HAP-1 (cell line): ENCODE measurements at places on chromosomes 7 and 10.

DNA sequence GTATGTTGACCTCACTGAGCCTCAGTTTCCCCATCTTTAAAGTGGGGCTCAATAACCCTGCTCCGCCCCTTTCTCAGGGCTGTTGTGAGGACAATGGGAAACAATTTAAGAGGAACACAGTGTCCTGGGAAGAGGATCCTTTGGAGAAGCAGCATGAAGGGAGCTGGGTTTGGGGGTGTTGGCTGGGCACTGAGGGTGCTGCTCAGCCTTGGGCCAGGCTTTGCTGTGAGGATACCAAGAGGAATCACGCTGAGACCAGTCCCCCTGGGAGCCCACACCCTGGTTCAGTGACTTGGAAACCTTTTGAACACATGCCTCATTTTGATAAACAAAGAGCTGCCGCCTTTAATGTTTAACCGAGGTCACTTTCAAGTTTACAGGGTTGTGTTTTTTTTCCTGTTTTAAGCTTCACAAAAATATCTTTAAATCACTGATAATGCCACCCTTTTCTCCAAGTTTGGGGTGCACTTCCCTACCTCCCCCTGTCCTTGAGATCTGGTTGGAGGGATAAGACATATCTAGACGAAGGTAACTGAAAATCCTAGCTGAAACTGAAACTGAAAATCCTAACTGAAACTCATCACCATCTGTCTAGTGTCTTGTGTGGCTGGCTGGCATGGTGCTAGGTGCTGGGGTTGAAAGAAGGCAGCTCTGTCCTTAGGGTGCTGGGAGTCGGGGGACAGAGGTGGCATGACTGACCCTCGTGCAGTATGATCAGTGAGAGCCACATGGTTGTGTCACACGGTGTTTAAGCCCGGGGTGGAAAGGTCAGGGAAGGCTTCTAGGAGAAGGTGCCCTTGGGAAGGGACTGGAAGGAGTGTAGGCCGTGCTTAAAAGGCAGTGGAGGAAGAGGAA lies 27.7 kb downstream of the ZNF775 start:
- no peak for DNase-seq

DNA sequence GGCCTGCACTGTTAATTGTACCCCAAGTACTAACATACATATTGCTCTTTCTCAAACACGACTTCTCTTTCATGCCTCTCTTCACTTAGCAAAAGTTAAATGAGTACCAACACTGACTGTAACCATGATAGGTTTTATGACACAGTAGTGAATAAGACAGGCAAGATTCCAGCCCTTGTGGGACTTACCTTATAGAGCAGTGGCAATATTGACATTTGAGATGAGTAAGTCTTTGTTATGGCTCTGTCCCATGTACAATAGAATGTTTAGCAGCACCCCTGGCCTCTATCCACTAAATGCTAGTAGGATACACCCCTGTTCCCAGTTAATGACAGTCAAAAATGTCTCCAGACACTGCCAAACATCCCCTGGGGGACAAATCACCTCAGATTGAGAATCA lies 11.9 kb upstream of the COL1A2 start:
- DNase-seq: no peak

GRCh38 chr10:26540601-26541000 lies 102.5 kb downstream of the APBB1IP start:
- no peak for DNase-seq

DNA sequence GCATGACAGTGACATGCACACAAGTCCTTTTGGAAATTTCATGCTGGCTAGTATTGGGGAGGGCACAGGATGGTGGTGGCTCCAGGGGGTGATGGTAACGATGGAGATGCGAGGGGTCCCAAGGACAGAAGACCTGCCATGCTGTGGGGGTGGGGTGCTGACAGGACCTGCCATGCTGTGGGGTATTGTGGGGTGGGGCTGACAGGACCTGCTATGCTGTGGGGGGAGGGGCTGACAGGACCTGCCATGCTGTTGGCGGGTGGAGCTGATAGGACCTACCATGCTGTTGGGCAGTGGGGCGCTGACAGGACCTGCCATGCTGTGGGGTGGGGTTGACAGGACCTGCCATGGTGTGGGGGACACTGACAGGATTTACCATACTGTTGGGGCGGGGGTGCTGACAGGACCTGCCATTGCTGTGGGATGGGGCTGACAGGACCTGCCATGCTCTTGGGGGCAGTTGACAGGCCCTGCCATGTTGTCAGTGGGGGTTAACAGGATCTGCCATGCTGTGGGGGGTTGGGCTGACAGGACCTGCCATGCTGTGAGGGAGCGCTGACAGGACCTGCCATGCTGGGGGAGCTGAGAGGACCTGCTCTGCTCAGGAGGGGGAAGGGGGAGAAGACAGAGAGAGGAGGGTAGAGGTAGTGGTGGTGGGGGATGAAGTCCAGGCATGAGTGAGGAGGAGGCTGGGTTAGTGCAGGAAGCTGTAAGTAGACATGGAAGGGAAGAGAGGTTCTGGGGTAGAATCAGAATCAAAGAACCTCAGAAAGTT lies 36.2 kb upstream of the RET start:
- no peak for DNase-seq

DNA sequence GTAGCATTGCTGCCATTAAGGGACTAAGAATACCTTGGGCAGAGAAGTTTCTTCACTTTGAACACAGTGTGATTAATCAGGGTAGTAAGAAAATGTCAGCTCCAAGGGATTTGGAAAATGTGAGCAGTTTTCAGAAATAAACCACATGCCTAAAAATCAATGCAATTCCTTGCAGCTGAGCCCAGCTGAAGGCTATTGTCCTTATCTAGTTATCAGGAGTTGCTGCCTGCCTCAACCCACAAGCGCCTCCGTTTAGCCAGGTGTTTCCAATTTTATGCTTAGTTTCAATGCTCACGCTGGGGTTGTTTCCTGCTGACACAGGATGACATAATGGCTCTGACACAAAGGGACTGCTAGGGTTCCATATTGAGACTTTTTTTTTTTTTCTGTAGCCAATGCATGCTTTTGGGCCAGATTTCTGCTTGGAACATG lies 132.3 kb upstream of the ANK3 start:
- no peak for DNase-seq

DNA sequence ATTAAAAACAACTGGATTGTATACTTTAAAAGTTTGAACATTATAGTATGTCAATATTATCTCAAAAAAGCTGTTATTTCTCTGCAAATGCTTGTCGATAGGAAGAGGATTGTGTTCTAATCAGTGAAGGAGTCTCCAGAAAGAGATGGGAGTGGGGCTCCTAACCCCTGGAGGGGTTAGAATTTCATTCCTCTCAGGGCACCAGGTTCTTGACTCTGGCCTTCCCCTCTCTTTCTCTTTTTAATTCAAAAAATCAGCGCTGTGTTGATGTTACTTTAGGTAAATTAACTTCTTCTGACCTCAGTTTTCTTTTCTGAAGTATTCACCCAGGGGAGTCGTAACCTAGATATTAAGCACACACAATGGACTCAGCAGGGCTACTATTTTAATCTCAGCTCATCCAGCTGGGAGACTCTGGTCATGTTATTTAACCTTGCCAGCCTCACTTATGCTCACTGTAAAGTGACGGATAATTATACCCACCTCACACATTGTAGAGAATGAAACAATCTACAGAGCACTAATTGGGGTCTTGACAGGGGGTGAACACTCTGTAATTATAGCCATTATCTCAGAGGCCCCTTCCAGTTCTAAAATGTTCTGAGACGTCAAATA lies 59.4 kb downstream of the GCC1 start:
- peak; percentile 16 for DNase-seq
